ENCODE measurements at places on chromosomes 5 and 9.

DNA sequence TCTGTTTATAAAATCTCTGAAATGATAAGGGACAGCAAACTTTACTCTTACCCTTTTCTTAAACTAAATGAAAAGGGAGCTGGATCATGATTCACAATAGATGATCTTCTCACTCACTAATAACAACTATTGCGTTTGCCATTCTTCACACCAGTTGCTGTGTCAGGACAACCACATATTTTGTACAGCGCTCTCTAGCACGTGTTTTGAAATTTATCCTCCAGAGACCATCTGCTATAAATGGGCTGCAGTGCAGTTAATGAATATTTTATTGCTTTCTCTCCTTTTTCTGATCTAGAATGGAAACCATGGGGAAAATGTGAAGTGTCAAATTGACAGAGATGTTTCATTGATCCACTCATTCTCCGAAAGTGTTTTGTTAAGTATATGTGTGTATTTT lies 258.4 kb upstream of the CCNH start:
- no peak for DNase-seq

- DNase-seq = no peak
Observed at GRCh38 chr9:98712987-98713386, 4.3 kb upstream of the GABBR2 start.

DNA sequence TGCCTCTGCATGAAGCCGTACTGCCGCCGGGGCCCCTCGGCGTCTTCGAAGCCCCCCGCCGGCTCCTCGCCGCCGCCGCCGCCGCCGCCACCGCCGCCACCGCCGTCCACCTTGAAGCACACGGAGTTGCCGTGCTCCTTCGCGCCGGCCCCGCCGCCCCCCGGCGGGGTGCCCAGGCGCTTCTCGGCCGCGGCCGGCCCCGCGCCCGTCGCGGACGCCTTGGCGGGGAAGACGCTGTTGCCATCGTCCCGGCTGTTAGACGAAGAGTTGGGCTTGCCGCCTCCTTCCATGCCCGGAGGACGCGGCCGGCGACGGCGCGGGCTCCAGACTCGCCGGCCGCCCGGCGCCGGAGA lies 400 bp downstream of the HCN1 start:
- DNase-seq = no peak

- DNase-seq = no peak
Observed at GRCh38 chr9:97503862-97504210, 2.4 kb downstream of the TMOD1 start.

DNA sequence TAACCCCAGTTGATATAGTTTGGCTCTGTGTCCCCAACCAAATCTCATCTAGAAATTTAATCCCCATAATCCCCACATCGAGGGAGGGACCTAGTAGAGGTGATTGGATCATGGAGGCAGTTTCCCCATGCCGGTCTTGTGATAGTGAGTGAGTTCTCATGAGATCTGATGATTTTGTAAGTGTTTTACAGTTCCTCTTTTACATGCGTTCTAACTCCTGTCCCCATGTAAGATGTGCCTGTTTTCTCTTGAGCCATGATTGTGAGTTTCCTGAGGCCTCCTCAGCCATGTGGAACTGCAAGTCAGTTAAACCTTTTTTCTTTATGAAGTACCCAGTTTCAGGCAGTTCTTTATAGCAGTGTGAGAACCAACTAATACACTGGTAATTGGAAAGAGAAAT lies 73.6 kb downstream of the CDH12 start:
- no peak for DNase-seq

DNA sequence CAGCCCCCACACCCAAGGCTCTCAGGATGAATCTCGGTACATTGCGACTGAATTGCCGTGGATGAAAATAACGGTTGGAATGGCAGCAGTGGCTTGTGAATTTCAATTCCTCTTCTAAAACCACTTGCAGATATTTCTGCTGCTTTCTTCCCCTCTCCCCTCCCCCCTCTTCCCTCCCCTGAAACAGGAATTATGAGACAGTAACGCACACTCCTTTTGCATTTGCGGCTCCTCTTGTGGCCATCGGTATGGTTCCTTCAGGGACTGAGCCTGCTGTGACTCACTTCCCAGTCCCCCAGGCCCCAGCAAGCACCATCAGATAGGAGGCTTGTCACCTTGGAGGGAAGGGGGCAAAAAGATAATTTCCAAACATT lies 9.7 kb downstream of the DCANP1 start:
- no peak for DNase-seq

DNA sequence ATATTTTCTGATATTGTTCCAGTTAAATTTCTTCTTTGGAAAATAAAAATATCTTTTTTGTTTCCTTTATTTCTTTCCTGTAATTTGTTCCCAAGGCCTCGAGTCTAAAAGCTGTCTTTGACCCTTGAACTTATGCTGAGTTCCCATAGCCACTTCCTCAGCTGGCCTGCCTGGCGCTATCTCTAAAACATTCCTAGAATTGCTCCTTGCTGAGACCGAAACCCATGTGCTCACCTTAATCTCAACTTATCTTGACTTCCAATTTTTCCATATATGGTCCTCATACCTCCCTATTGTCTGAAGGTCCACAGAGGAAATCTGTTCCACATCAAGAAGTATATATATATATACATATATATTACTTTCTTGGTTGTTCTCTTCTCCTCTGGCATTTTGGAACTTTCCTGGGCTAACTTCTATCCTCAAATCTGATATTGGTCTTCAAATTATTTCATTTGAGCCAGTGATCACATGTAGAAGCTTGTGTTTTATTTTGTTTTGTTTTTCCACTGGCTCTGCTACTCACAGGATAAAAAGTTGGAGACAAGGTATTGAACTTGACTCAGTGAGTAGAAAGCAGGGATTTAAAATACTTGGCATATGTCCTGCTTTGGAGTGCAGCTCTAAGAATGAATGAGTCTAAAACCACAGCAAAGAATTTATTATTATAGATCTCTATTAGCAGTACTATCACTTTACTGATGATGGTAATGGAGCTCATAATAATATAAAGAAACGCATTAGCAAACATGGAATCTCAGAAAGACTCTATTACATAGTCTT lies 45.2 kb downstream of the ENC1 start:
- no peak for DNase-seq

DNA sequence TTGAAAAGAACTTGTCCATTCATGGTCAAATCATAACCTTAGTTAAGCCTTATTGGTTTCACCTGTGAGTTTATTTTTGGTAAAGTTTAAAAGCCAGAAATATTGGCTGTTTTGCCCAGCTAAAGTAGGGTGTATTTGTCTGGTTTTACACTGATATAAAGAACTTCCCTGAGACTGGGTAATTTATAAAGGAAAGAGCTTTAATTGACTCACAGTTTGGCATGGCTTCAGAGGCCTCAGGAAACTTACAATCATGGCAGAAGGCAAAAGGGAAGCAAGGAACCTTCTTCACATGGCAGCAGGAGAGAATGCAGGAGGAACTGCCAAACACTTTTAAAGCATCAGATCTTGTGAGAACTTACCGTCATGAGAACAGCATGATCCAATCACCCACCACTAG lies 55.3 kb downstream of the JAKMIP2 start:
- DNase-seq = no peak

DNA sequence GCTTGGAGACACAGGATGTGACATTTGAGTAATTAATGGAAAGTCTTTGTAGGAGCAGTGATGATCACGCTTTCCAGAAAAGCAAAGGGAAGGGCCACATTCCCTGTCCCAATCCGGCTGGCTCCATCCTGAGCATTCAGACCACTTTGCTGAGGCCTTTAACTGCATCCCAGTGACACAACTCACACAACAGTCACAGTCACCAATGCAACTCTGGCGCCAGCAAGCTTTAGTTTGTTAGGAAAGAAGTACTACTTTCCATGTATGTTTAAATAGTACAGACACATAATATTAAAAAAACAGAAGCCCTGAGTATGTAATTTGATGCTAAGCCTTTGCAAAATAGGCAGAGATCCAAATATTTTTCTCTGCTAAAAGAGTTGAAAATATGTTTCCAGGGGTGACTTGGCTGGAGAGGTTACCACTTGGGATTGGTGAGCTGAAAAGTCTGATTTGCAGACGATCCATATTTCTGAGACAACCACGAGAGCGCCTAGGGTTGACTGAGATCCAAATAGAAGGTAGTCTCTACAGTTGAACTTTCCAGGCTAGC lies 31.7 kb upstream of the GAS1 start:
- no peak for DNase-seq

GRCh38 chr9:100428871-100429654 lies 2.1 kb downstream of the MSANTD3 start:
- no peak for DNase-seq

- no peak for DNase-seq
Observed at GRCh38 chr5:89168766-89169165, 285.8 kb upstream of the MEF2C start.

- DNase-seq = no peak
Observed at GRCh38 chr5:158725297-158725851, 374.3 kb downstream of the EBF1 start.

DNA sequence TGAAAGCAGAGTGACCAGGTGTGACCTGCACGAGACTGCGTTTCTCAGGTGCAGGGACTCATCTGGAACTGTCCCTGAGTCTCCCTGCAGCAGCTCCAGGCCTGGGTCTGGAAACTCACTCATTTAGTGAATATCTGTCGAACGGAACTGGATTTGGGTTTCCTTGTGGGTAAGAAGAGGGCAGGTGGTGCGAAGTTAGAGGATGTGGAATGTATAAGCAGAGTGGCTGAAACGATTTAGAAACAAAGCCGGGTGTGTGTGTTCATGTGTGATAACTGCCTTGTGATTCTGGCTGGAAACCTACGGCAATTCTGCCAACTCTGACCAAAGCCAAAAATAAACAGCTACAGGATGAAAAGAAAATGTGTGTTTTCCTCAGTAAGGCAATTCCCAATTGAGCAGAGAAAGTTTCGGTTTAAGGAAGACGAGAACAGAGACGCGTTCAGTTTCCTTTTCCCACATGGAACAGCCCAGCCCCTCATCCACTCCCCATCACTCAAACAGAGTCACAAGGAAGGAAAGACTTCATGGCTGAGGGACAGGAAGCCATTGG lies 130.3 kb downstream of the NSG2 start:
- DNase-seq = no peak

GRCh38 chr5:8363138-8363537 lies 494.2 kb downstream of the MTRR start:
- DNase-seq = no peak

DNA sequence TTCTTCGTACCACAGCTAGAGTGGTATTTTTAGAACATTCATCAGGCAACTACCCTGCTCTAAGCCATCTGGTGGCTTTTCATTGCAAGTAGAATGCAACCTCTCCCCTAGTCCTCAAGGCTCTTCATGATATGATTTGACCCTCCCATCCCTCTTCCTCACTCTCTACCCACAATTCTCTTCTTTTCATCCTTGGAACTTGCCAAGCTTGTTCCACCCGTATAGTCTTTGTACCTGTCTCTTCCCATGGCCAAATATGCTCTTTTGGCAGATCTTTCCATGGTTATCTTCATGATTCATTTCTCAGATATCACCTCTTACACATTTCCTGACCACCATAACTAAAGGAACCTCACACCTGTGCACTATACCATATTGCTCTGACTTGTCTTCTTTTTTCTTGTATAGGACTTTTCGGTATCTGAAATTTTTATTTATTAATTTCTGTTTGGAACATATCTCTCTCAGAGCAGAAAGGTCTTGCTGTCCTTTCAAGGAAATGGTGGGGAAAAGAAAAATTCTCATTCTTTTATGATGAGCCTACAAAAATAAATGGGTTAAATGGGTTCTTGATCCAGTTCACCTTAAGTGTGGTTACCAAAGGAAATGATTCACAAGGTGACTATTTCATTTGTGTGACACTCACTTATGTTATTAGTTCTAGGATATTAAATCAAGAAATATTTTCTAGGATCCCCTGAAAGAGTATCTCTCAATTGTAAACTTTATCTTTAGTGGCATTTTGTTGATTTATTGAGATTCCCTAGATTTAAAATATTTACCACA lies 3.7 kb upstream of the CD274 start:
- DNase-seq = no peak

GRCh38 chr9:75105841-75106240 lies 17.5 kb downstream of the OSTF1 start:
- no peak for DNase-seq

DNA sequence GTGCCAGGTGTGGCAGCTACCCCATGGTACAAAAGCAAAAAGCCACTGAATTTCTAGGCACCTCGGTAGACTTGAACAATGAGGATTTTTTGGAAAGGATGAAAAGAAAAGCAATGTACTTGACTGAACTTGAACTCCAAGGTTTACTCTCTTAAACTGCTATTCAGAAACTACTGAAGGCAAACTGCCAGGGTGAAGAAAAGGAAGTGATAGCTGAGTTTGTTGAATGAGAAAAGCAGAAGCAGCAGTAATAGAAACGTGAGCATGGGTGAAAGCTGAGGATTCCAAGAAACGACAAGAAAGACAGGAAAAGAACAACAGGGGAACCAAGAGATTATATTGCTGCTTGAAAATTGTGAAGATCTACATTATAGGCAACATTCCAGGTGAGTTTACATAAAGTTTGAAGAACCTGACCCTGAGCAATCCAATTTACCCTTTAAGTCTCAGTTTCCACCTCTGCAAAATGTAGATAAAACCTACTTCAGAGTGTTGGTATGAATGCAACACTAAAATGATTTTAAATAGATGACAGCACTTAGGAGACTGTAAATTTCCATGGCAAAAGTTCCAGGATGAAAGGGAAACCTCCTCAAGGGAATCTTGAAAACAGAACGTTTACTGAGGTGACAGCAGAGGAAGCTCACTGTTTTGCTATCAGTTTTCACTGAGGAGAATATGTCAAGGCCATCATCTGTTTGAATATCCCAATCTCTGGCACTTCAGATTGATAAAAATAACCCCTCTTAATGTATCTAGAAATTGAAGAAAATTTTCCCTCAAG lies 245.8 kb downstream of the SPATA31D1 start:
- no peak for DNase-seq

All from activated T-helper 1 cell treated with anti-CD3 and anti-CD28 coated beads, Interleukin-2, amount 50 U/mL, for 16 hours (primary cell).